ENCODE measurements at places on chromosomes 1 and 21.

- DNase-seq = no peak
These were observed 46.0 kb downstream of the KCNJ6 start for GRCh38 chr21:37870221-37870620.

DNA sequence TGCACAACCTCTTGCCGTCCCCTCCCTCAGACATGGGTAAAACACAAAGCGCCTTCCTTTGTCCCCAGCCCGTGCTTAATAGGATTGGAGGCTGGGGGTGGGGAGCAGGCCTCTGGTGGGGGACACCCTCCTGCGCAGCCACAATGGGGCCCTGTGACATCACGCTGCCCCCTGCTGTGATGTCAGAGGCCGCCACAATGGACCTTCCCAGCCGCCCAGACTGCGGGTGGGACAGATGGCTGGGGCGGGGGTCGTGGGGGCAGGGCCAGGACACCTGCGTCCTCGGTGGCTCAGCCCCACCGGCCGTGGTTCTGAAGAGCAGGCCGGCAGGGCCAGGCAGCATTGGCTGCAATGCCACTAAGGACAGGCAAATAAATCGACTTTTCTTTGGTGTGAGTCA is 39.9 kb downstream of the EPHA2 start:
- DNase-seq = no peak

DNA sequence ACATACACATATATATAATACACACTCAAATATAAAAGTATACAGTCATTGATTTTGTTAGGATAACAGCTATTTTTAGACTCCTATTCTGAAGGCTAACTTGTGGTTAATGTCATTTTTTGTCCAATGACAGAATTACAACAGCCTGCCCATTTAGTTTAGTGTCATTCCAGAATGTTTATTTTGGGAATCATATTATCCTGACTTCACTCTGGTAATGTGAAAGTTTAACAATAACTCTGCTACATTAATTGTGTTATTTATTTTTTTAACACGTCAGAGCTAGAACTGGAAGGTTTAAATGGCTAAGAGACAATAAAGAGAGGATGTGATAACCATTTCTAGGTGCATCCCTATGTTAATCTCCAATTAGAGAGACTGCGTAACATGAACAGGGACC is 648.1 kb downstream of the USP25 start:
- DNase-seq = no peak

- no peak for DNase-seq
These were observed 9.7 kb downstream of the ALPL start for GRCh38 chr1:21518774-21519455.

DNA sequence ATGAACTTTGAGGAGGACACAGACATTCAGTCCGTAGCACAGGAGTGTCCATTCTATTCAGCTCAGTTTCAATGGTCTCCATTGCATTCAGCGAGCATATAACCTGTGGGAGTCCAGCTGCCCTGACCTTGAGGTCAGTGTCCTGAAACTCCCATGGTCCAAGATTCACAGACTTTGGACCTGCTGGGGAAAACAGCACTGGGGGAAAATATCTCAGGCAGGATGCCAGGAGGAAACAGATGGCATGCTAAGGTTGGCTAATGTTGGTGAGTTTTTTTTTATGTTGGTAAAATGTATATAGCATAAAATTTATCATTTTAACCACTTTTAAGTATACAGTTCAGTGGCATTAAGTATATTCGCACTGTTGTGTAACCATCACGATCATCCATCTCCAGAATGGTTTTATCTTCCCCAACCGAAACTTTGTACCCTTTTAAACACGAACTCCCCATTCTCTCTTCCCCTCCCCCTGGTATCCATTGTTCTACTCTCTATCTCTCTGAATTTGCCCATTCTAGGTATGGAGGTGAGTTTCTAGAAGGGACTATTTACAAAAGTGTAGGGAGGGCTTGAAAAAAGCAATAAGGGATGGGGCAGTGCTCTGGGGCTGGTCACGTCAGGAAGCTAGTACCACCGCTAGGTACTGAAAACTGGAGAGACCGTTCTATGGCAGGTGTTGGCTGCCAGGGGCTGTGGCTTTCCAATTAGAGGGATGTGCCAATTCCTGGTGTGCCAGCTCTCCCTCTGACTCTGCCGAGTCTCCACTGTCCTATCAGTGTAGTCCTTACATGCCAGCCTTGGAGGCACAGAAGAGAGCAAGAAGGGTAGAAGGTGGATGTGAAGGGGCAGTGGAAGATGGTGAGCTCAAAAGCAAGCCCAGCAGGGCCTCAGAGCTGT is 85.3 kb downstream of the FOXD2 start:
- DNase-seq = no peak

- DNase-seq = no peak
These were observed 9.2 kb downstream of the IKBKE start for GRCh38 chr1:206479183-206480125.
